ENCODE measurements at places on chromosomes 2 and 18.

- no peak for DNase-seq
Observed at GRCh38 chr2:25098670-25099486, 57.0 kb downstream of the EFR3B start.

- DNase-seq: no peak
Observed at GRCh38 chr2:26533661-26534060, 55.7 kb upstream of the OTOF start.

DNA sequence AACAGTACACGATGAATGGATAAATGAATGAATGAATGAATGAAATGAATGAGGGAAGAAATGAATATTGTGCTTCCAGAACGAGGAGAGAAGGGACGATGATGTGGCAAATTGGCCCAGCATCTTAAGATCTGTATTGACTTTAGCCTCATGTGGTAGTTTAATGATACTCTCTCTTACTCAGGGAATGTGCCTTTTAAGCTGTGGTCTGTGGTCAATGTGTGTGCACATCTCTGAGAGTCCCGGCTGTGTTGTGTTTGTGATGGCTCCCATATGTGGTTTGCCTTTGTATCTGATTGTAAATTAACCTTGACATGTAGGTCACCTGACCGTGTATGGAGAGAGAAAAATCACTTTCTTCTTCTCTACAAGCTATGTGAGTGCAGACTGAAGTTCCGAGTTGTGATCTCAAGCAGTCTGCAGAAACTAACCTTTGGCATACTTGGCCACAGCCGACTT, 91.2 kb downstream of the NEDD4L start:
- DNase-seq: no peak

GRCh38 chr18:63410792-63411191, 11.5 kb downstream of the VPS4B start:
- no peak for DNase-seq

DNA sequence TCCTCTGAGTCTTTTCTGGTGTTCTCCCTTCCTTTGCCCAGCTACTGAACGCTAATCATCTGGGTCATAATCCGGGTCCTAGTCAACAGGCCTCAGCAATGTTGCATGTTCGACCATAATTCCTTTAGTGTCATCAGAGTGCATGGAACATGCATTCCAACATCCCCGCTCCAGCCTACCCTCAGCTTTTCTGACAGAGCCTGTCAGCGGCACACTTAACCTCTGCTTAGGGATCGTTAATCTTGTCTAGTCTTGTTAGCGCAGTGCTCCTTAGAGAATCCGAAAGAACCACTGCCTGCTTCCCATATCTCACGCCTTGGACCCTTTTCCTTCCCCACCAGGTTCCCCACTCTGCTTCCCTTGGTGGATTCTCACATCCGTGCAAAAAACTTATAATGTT, 767.9 kb upstream of the ID2 start:
- DNase-seq: no peak

DNA sequence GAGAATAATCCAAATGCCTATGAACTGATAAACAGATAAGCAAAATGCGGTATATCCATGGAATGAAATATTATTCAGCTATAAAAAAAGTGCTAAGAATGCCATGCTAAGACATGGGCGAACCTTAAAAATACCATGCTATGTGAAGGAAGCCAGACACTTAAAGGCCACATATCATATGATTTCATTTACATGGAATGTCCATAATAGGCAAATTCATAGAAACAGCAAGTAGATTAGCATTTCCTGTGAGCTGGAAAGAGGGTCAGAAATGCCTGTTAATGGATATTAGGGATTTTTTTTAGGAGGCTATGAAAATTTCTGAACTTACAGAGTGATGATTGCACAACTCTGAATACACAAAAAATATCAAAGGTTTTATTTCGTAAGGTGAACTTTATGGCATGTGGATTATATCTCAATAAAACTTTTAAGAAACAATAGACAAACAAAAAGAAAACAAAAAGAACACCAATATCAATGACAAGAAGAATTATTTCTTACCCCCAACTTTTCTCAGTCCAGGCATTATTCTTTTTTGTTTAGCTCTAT, 1207.7 kb downstream of the SUCLG1 start:
- no peak for DNase-seq

DNA sequence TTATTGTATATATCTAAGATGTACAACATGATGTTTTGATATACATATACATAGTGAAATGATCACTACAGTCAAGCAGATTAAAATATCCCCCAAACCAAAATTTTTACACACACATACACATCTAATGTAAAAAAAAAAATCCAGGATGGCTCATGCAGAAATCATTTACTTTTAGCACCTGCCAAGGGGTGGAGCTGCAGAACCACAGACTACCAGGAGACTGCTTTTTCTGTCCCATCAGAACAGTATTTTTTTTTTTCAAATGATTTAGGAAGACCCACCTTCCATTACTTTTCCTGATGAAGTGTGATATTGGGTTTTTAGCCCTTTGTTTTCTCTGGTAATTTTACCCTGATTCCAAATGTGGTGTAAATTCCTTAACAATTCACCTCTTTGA, 61.9 kb downstream of the AQP4 start:
- DNase-seq: no peak
